Progenitor cell of endocrine pancreas (in vitro differentiated cells): ENCODE measurements at places on chromosomes 13 and 19.

DNA sequence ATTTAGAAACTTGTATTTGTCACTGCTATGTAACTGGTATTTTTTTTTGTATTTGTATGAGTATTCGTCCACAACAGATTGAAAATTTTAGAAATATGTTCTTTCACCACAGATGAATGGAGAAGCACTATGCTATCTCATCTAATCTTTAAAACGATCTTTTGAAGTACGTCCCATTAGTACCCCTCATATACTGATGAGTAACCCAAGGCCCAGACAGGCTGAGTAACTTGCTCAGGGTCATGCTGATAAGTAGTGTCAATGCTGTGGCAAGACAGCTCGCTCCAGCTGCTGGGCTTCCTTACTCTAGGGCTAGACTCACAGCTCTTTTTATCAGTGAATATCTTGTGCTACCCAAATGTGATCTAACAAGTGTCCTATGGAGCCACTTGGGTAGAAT lies 154.2 kb downstream of the SUCLA2 start:
- DNase-seq = no peak

DNA sequence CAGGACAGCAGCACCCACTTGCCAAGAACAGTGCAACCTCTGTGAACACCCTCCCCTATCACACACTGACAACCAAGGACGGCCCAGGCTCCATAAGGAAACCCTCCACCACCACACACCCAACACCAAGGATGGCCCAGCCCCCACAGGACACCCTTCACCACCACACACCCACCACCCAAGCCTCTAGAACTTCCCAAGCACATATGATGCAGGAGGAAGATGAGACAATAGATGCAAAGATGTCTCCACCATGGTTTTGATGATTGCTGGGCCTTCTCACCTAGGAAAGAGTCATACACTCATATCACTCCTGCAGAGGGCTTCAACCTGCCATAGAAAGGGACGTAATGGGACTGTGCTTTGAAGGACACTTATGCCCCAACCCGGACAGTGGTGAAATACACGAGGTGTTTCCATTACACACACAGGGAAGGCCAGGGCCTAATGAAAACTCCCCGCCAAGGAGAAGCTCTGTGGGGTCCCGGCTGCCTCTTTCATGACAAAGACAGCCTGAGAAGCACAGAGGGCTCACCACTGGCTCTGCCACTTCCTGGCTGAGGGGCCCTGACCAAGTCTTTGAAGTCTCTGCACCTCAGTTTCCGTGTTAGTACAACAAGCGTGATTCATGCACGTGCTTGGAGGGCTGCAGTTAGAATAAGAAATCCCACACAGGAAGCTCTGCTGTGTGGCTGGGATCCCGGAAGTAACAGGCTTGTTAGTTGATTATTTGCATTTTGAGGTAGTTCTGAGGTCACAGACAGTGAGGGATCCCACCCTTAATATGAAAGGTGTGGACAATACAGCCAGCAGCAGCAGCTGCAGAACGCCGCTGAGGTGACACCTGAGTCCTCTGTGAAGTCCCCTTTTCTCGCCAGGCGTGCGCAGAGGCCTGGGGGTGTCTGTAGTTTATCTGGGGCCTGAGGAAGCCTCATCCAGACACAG lies 61.9 kb upstream of the ATP12A start:
- DNase-seq = no peak

DNA sequence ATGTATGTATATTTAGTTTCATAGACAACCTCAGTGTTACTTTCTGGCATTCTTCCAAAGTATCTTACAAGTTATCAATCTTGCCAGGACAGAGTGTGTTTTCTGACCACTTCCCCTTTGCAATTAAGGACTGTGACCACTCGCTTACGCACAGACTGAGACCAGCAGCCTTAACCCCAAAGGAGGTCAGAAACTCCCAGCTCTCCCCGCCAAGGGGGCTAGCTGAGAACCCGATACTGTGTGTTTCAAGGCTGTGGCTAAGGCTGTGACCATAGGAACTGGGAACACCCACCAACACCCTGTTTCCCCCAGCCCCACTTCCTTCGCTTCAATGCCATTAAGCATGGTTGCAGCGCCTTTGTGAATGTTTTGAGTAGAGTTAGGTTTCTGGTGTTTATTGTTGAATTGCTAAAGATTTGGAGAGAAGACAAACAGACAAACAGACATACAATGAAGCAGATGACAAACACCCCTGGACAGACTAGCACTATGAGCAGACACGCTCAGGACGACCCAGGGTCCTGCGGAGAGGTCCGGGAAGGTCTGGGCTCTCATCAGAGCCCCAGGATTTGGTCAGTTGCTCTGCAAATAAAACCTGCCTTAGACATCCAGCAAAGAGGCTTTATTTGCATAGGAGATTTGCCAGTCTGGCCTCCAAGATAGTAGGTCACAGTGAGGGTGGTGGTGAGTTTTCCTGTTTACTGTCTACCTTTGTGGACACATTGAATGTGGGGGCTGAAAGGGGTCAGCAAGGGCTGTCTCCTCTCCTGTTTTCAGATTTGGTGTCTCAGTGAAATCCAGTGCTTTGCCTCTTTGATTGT lies 25.0 kb upstream of the TNFSF11 start:
- no peak for DNase-seq

DNA sequence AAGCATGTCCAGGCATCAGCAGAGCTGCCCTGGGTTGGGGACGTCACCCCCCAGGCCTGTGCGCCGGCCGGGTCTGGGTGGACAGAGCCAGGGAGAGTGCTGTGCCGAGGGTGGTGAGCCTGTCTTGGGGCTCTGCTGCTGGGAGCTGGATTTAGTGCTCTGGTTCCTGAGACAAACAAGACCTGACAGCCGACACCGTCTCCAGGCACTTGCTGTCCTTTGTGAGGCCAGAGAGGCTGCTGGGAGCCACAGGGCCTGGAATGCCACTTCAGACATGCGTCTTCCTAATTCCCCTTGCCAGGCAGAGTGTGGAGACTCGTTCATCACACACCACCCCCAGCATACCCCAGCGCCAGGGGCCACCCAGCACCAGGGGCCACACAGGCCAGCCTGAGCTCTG lies 165.8 kb downstream of the KDM4B start:
- no peak for DNase-seq

GRCh38 chr19:374886-375235 lies 30.3 kb upstream of the MIER2 start:
- DNase-seq = peak; percentile 5

DNA sequence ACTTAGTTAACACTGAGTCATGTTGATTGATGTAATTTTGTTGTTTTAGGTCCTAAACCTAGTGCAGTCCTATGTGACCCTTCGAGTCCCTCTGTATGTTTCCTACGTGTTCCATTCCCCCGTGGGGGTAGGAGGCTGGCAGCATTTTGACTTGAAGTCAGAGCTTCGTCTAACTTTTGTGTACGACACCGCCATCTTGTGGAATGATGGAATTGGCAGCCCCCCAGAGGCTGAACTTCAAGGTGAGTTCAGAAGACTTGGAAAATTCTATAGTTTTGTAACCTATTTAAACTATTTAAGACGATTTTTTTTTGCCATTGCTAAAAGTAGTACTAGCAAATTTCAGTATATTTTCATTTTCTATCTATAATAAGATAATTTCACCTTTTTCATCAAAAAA lies 117.9 kb downstream of the STOML3 start:
- DNase-seq = peak; percentile 37

DNA sequence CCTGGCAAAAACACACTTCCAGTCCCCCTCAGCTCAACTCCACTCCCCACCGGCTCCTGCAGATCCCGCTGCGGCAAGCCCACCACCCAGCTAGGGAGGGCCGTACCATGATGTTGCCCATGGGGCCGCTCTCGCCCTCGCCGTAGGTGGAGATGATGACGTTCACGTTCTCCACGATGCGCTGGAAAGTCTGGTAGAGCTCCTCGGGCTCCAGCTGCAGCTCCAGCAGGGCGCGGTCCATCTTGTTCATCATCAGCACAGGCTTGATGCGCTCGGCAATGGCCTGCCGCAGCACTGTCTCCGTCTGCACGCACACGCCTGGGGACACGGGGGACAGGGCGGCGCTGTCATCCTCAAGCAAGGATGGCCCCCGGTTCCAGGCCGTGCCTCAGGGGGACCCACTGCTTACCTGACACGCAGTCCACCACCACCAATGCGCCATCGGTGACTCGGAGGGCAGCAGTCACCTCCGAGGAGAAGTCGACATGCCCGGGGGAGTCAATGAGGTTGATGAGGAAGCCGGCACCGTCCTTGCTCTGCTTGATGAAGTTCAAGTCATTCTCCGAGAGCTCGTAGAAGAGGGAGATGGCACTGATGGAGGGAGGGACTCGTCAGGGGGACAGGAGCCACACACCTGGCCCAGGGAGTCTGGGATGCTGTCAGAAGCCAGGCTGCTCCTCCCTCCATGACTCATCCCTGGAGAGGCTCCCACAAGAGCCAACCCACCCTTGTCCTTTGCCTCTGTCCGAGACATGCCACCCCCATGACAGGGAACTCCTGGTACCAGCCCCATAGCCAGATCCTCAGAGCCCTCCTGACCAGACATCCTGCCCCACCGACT lies 2.3 kb downstream of the EEF2 start:
- no peak for DNase-seq

DNA sequence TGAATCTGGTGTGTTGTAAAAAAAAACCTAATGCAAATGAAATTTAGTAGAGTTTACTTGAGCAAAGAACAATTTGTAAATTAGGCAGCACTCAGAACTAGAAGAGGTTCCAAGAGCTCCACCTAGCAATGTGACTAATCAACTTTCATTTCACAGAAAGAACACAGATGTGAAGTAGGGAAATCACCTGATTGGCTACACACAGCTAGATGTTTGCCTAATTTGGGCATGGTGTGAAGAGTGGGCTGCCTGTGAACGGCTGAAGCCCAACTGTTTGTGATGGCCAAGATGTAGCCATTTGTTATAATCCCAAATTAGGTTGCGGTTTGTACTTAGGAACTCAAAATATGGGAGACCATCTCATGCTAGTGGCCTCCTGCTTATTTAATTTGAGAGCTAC lies 724.4 kb upstream of the SLITRK5 start:
- no peak for DNase-seq

DNA sequence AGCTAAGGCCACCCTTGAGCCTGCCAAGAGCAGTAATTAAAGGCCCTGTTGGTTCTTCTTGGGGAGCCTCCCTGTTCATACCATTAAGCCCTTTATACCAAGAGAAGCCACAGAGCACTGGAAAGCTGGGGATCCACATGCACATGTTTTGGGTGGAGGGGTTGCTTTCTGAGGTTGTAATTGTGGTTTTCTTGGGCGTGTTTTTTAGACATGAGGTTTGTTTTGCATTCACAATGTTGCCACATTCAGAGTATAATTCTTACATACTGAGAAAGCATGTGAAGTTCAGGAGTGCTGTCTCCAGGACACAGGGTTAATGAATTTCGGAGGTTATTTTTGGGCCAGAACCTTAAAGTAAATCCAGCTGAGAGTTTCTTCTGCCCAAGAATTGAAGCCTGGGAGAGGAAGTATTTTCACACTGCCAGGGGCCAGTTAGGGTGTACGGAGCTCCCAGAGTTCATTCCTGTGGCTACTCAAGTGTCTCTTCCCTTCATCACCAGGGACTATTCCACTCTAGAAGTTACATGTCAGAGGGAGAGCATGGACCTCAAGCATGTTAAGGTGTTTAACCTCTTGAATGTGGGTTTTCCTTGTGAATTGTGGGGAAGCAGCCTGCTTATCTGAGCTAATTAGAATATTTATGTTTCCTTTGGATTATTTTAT lies 37.0 kb downstream of the ZNF136 start:
- DNase-seq = no peak

- no peak for DNase-seq
Observed at GRCh38 chr13:89688918-89689317, 1658.6 kb upstream of the MIR17HG start.
